Caki2 (cell line): ENCODE measurements at places on chromosomes 11 and 22. TPM values are rescaled to one million over a fixed set of nuclear protein-coding genes. Genes with fewer than 3 reads are reported as not detected.

Gene MS4A14
- total RNA-seq, result not detected in 2 replicates

Gene ACCSL
- not detected in 2 replicates for total RNA-seq

Gene ANKK1
- total RNA-seq, result not detected in 2 replicates

DNA sequence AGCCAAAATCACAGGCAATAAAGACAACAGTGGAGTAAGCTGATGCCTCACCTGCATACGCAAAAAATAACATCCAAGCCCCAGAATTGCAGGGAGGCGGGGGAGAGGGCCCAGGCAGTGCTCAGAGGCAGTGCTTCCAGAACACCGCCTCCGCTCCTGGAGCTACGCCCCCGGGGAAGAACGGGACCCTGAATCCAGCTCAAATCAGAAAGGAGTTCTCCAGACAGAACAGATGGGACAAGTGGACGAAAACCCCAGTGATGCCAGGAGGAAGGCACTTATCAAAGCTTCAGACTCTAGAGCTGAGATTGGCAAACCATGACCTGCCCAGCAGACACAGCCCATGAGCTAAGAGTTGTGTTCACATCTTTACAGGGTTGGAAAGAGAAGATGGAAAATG lies 683.9 kb downstream of the TBC1D22A start:
- DNase-seq, result no peak

DNA sequence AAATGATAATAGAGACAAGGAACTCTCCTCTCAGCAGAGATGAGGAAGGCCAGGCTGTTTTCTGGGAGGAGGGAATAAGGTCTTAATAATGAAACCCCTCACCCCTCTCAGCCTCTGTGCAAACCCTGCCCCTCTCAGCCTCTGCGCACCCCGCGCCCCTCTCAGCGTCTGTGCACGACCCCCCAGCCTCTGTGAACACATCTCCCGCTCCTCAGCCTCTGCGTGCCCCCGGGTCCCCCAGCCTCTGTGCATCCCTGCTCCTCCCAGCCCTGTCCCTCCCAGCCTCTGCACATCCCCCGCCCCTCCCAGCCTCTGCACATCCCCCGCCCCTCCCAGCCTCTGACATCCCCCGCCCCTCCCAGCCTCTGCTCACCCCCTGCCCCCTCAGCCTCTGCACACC lies 837.8 kb downstream of the TBC1D22A start:
- no peak for DNase-seq

GRCh38 chr11:40227730-40228129 lies 1231.7 kb downstream of the LRRC4C start:
- no peak for DNase-seq

GRCh38 chr22:24518771-24519485 lies 23.8 kb downstream of the UPB1 start:
- DNase-seq, result no peak

- no peak for DNase-seq
These were observed 412.3 kb upstream of the KIRREL3 start for GRCh38 chr11:127412722-127413380.

GRCh38 chr11:40882301-40882700 lies 577.2 kb downstream of the LRRC4C start:
- no peak for DNase-seq

DNA sequence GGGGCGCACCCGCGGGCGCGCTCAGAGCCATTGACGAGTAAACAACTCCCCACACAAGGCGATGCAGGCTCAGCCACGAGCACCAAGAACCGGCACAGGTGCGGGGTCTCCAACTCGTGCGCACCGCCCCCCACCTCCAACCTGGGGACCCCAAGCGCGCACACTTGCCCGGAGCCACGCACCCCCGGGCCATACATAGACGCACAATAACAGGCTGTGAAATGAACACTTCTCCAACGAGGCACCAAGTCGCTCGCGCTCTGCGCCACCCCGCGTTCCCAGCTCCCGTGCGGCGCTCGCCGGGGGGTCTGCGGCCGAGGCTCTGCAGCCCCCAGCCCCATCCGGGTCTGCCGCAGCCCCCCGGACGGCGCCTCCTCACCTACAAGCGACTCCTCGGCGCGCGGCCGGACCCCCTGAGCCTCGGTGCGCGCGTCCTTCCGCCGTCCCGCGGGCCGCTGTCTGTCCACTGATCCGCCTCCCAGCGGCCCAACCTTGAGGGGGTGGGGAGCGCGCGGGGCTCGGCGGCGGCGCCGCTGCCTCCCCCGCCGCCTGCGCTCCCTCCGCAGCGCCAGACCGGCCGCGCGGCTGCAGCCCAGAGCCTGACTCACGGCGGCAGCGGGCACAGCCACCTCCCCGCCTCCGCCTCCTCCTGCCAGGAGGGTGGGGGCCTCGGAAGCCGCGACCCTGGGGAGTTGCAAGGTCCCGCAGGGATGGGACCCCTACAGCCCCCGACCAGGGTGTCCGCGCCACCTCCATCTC lies 1.6 kb downstream of the IFITM10 start:
- peak; percentile 57 for DNase-seq

- peak; percentile 6 for DNase-seq
These were observed 13.7 kb downstream of the GDPD4 start for GRCh38 chr11:77287615-77288273.
